Activated CD8-positive, alpha-beta memory T cell treated with anti-CD3 and anti-CD28 coated beads for 1 hour (primary cell): ENCODE measurements at places on chromosomes 7 and 10.

DNA sequence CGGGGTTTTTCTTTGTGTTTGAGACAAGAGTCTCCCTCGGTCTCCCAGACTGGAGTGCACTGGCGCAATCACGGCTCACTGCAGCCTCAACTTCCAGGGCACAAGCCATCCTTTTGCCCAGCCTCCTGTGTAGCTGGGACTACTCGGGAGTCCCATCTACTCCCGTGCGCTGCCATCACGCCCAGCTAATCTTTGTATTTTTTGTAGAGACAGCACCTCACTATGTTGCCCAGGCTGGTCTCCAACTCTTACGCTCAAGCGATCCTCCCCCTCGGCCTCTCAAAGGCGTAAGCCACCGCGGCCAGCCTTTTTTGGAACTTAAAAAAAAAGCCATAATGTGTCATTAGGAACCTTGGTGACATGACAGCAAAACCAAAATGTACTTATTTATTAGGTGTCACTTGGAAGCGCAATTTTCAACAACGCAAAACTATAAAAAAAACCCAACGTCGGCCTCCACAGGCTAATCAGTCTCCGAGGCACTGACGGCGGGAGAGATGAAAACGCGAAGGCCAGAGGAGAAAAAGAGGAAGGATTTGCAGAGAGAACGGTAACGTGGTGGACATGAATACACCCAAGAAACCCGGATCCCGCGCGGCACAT is 911 bp upstream of the HNRNPH3 start:
- DNase-seq, result no peak

DNA sequence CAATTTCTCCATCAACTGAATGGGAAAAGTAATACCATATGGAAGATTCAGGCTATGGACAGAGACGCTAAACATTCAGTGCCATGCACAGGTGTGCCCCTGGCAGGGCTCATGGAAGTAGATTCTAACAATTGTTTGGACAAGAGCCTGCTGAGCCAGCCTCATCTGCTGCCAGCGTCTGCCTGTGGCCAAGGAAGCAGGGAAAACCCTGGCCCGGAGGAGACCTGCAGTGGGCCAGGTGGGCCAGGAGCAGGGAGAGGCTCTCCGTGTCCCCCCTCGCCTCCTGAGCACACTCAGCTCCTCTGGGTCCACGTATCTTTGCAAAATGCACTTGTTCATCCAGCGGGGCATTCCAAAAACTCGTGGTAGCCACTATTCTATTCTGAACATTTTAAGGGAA is 130.1 kb downstream of the TCERG1L start:
- no peak for DNase-seq

DNA sequence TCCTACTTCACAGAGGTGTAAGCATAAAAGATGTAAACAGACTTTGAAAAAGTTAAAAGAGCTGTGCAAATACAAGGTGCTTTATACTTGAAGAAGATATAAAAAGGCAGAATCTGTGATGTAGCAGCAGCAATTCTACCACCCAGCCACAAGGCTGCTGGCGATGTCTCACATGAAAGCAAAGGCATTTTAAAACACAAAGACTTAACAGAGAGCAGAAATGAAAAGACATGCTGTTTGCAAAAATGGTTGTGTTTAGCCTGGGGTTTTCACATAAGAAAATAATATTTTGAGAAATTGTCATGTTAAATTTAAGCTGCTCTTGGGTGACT is 85.5 kb upstream of the ZNF800 start:
- no peak for DNase-seq

- DNase-seq, result no peak
Observed at GRCh38 chr10:28986856-28987255, 302.0 kb upstream of the LYZL1 start.

- DNase-seq, result no peak
Observed at GRCh38 chr10:128091636-128092210, 34.5 kb downstream of the MKI67 start.

DNA sequence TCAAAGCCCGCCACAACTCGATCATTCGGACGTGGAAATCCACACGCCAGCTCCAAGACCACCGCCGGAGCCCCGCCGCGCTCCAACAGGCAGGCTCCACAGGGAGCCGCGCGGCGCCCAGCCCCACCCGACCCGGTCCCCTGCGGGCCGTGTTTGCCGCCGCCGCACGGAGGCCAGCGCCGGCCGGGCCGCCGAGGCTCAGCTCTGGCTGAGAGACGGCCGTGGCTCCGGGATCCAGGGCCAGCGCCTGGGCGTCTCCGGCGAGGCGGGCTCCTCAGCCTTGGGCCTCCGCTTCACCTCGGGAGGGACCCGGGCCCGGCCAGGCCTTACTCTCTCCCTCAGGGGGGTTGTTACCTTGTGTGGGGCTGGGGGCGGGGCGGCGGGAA is 333 bp downstream of the SMNDC1 start:
- DNase-seq, result no peak

DNA sequence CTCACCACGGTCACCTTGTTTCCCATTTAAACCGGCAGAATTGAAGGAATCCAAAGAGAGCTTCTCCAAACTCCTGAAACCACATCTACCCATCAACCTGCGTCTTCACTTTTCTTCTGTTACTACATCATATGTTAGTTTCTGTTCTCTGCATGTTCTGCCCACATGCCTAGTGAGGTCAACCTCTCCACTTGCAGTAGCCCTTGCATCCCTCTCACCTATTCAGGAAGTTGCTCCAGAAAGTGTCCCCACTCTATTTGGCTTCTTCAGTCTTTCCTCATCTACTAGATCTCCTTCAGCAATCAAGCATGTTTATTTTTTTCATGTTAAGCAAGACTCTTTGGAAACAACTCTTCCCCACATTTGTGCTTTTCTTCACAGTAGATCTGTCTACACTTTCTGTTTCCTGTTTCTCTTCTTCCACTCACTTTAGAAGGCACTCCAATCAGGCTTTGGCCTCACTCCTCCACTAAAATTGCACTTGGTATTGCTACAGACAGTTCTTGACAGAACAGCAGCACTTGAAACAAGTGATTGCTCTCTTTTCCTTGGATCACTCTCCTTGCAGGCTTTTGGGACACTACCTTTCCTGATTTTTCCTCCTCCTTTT is 7.5 kb downstream of the SAMD9L start:
- no peak for DNase-seq

DNA sequence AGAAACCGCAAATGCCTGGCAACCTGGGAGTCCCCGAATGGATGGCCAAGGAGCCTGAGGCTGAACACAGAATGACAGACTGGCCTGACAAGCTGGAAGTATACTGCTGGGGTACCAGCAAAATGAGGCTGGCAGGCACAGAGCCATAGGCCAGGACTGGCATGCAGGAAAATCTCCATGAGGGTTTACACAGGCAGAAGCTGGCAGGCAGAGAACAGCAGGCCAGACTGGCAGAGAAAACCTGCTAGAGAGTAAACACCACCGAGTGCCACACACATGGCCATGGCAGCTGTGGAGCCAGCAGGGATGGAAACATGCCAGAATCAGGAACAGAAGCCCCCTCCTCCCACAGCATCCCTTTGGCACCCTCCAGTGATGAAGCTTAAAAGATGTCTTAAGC is 63.4 kb downstream of the CRPPA start:
- DNase-seq, result no peak

DNA sequence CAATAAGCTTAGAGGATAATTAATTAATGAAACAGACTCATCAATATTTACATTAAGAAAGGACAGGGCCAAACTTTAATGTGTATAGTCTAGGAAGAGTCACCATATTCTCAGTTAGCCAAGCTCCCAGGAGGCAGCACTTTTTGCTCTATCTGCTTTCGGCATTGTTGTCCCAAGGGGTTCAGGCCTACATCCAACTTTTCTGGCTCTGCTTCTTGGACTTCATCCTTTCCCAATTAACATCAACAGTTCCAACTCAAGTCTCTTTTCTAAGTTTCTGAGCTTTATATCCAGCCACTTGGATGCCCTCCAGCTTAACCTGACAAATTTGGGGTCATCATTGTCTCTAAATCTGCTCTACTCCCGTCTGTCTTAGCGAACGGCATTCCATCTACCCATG is 42.8 kb downstream of the GLI3 start:
- no peak for DNase-seq
